Mammary epithelial cell (primary cell): ENCODE measurements at places on chromosomes 7 and 10.
A peak's percentile ranks its signal among the peaks of the same experiment; 100 is the strongest.

- no peak for DNase-seq
Observed at GRCh38 chr7:5622286-5622685, 159.2 kb downstream of the RNF216 start.

DNA sequence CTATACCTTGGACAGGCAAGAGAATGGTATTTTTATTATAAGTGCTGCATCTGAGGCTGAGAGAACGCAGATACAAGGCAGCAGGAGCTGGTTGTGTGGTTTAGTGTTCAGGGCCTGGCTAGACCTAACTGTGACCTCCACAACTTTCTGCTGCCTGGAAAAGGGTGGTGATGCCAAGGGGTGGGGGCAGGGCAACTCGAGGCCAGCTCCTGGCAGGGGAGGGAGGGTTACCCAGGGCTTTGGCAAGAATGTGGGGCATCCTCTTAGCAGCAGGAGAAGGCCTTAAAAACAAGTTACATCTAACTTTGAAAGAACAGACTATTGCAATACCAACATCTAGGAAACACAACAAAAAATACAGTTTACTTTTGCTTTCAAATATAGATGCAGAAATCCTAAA lies 13.0 kb downstream of the MXI1 start:
- no peak for DNase-seq

GRCh38 chr10:131652438-131653139 lies 248.2 kb upstream of the PPP2R2D start:
- DNase-seq = no peak

GRCh38 chr7:2523941-2524807 lies 4.6 kb downstream of the LFNG start:
- DNase-seq = peak; percentile 76

GRCh38 chr7:117143580-117143979 lies 179.3 kb downstream of the WNT2 start:
- DNase-seq = peak; percentile 68

DNA sequence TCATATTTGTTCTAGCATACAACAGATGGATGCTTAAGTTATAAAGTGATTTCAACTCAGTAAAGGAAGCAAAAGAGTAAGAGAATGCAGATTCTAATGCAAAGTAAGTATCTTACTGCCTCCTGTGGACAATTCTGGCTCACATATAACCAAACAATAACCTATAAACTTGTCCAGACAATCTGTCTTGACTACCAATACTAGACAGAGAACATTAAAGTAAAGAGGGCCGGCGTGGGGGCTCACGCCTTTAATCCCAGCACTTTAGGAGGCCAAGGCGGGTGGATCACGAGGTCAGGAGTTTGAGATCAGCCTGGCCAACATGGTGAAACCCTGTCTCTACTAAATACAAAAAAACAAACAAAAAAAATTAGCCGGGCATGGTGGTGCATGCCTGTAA lies 329.3 kb downstream of the CACNA2D1 start:
- no peak for DNase-seq

DNA sequence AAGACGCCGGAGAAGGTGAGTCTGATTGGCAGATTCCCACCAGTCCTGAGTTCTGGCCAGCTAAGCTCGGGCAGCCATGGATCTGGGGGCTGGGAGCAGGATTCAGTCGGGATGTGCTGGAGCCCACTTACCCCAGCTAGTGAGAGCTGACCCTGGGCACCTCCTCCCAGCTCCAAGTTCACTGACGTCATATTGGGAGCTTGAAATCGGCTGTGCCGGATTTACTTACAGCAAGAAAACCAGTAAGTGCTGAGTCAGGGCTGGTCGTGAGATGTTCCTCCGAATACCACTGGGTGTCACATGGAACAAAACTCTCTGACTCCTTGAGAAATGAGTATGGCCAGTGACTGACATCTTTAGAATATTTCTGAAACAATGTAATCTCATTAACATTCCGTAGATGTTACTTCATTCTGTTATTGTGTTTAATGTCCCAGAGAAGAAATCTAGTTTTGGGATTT lies 621.2 kb downstream of the SDK1 start:
- peak; percentile 70 for DNase-seq

DNA sequence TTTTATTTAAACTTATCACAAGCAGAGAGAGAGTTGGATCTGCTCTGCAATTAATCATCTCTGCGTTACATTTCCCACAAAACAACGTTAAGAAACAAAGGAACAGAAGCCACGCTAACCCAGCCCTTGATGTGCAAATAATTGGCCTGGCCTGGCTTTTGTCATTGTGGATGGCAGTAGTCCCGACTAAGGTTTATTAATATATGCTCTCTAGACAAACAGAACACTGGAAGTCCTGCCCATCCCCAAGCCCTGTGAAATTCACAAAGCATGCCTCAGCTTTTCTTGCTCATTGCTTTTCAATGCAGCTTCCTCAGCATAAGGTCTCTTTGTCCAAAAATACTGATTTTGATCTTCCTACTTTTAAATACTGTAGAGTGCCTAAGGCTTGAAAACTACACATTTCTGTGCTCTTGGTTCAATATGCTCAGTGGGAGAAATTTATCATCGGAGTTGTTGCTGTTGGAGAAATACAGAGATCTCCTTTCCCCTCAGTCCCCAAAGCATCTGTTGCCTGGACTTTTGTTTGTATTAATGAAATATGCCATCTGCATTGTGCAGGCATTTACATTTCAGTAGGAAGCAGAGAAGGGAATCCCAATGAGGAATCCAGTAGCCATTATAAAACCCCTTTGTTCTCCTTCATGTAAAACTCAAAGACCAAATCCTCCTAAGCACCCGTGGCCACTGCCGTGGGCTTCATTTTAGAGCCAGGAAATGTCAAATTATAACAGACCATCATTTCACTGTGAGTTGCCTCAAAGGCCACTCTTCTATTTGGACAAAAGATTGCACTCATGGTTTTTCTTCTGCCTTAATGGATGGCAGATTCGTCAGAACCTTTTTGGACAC lies 61.1 kb downstream of the SORCS1 start:
- DNase-seq = no peak

- no peak for DNase-seq
Observed at GRCh38 chr10:130432850-130433249, 296.7 kb downstream of the GLRX3 start.

DNA sequence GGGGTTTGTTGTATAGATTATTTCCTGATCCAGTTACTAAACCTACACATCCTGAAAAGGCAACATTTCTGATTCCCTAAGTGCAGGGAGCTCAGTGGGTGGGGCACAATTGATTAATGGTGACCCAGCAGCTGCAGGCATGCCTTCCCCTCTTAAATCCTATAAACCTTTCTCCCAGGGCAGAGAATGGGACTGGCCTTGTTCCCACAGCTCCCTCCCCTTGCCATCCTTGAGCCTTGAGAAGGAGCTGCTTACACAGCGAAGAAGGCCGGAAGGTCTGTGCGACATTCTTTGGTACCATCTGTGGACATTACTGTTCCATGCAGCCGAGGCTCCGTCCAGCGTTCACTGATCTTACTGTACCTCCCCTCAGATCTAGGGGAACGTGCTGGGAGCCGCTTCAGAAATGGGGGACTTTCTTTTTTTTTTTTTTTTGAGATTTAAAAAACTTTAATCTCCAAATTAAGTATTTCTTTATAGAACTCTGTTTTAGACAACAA lies 14.3 kb downstream of the KLF6 start:
- DNase-seq = no peak

GRCh38 chr7:108310351-108310750 lies 145.9 kb downstream of the NRCAM start:
- peak; percentile 45 for DNase-seq

DNA sequence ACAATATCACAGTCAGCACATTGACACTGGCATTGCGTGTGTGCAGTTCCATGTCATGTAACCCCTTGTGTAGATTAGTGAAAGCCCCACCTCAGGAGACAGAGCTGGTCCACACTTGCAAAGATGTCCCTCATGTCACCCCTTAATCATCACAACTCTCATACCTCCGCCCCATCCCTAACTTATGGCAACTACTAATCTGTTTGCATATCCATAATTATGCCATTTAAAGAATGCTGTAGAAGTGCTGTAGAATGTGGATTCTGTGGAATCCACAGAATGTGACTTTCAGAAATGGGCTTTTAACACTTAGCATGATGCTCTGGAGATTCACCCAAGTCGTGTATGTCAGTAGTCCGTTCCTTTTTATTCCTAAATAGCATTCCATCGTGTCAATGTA lies 102.8 kb upstream of the VSTM2A start:
- no peak for DNase-seq

GRCh38 chr7:28865601-28866144 lies 92.5 kb downstream of the TRIL start:
- DNase-seq = no peak

DNA sequence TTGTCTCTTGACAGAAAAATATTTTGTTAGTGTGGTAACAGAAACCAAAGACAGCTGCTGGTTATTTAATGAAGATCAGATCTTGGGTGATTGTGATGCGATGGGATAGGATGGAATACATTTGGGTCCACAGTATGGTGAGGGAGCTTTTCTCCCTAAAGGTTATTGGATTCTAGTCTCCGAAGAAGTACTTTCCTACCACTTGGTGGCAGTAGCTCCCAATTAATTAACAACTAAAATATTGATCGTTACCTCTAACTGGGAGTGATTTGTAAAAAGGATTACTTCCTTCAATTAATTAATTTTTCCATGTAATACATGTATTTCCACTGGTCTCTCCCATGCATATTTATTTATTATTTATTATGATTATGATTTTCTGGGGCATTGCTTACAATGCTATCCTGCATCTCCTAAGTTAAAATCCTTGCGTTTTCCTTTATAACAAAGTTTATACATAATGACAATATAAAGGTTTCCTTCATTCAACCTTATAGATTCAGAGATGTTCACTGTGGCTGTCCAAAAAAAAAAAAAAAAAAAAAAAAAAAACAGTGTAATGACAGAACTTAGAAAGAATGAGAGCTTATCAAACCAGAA lies 25.6 kb downstream of the TMEM196 start:
- DNase-seq = peak; percentile 21

GRCh38 chr7:66837007-66837406 lies 84.0 kb upstream of the TMEM248 start:
- DNase-seq = peak; percentile 21

DNA sequence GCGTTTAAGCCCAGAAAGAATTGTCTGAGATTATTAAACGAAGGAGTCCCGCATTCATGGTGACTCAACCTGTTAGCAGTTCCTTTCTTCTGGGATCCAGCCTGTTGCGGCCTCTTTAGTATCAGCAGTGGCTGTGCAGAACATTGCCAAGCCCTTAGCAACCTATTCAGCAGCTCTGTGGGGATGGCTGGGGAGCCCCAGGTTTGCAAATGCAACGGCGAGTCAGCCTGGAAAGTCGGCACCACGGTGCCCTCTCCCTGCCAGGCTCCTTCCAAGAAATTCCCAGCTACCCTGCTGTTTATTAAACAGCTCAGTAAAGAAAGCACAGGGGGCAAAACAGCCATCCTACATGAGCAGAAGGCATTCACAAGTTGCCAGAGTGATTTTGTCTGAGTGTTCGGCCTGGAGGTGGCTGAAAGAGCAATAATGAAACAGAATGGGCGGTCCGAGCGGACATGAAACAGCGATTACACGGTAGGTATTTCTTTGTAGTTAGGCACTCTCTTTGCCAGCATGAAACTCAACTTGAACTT lies 198.3 kb downstream of the BAMBI start:
- no peak for DNase-seq

- DNase-seq = no peak
Observed at GRCh38 chr10:15815242-15815885, 44.9 kb downstream of the MINDY3 start.

- no peak for DNase-seq
Observed at GRCh38 chr7:113831556-113831955, 87.3 kb downstream of the PPP1R3A start.

DNA sequence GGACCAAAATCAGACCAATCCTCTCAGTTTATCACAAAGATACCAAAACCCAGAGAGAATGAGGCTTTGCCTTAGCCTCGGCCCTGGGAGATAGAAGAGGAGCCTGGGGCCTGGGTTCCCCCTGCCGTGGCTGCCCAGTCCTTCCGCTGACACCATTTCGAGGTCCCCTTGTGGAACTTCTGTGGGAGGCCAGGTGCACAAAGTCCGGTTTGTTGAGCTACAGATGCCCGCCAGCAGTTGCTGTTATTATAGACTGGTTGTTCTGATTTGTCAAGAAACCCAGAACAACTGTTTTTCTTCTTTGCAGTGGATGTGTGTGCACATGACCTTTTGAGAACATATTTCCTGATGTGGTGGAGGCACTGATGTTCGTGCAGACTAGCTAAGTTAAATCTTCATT lies 47.6 kb downstream of the CUX1 start:
- DNase-seq = no peak

GRCh38 chr10:126704649-126705048 lies 34.2 kb upstream of the C10orf90 start:
- DNase-seq = no peak

DNA sequence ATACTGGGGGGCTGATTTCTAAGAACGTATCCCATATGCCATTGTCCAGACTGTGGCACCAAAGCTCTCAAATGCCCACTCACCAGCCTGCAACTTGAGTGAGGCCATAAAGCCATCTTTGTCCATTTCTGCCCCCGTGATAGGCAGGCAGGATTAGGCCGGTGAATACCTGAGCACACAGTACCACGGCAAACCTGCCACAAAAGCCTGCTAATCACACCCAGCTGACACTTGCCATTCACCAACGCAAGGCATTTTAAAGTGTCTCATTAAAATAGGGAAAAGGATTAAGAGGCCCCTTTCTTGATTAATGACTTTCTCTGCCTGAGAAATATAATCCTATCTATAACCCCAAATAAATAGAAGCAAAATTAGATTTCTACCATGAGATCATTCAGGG lies 111.4 kb upstream of the NANOS1 start:
- DNase-seq = no peak

DNA sequence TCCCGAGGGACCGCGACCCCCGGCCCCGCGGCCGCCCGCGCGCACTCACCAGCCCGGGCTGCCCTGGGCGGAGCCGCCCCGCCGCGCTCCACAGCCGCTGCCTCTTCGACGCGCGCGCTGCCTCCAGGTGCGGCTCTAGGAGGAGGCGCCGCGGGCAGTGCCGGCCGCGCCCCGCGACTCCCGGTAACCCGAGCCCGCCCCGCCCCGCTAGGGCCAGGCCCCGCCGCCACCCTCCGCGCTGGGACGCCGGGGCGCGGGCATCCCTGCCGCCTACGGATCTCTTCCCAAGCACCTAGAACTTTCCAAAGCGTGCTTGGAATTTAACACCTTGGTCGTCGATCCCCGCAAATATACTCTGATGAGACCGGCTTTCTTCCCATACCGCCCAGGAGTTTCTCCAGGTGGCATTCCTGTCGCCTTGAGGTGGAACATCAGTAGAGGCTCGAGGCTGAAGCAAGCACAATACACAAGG lies at the start of gene SLC26A5:
SLC26A5 (minus strand) TSS at position 159 of the 472 bp plus-strand sequence. CDS start 24,693 bp downstream, outside the sequence.
- DNase-seq = peak; percentile 41

GRCh38 chr10:109998513-109998912 lies 9.3 kb upstream of the ADD3 start:
- no peak for DNase-seq
